ENCODE measurements at places on chromosomes 7 and 10.

DNA sequence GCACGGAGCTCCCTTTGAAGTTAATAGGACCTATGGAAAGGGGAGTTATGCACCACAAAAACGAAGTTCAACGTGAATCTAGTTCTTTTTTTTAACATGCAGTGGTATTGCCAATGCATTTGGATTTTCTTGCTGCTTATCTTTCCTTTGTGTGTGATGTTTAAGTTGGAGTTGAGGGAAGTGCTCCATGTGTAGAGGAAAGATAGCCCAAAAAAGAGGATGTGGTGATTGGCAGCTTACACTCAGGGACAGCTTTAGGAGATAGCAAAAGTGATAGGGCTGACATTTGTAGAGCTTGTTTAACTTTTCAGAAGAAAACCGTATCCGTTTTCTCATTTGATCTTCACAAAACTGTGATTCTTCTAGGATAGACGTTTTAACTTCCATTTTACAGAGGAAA, 101.3 kb downstream of the MDFIC start:
- H3K36me3 ChIP-seq: no peaks in the 10 kb centered on the region
- no peak for DNase-seq
- no peak overlapping the region for H3K27ac ChIP-seq
- H3K4me1 ChIP-seq: no peaks in the 10 kb centered on the region
- H3K27me3 ChIP-seq: no peaks in the 10 kb centered on the region
- H3K4me3 ChIP-seq: no peak overlapping the region

- no peak overlapping the region for H3K4me3 ChIP-seq
- no peak overlapping the region for H3K27ac ChIP-seq
- no peaks in the 10 kb centered on the region for H3K4me1 ChIP-seq
- no peaks in the 10 kb centered on the region for H3K36me3 ChIP-seq
- H3K27me3 ChIP-seq: no peaks in the 10 kb centered on the region
Observed at GRCh38 chr7:18570890-18571478, 75.4 kb downstream of the HDAC9 start.

DNA sequence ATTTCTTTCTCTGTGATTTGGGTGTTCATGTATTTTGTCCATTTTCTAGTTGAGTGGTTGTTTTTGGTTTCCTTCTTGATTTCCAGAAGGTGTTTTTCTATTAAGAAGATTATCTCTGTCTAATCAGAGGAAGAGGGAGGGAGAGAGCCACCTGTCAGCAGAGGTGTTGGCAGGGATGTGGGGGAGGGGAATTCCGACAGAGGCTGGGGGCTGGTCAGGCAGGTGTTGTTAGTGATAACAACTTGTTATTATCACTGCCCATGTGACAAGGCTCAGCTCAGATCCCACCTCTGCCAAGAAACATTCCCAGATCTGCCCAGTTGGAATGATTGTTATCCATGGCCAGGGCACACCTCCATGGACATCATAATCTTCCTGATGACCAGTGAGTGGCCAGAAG, 293.4 kb downstream of the GFRA1 start:
- no peaks in the 10 kb centered on the region for H3K27me3 ChIP-seq
- H3K27ac ChIP-seq: no peak overlapping the region
- H3K36me3 ChIP-seq: no peaks in the 10 kb centered on the region
- no peak for DNase-seq
- H3K4me1 ChIP-seq: no peaks in the 10 kb centered on the region
- no peak overlapping the region for H3K4me3 ChIP-seq

DNA sequence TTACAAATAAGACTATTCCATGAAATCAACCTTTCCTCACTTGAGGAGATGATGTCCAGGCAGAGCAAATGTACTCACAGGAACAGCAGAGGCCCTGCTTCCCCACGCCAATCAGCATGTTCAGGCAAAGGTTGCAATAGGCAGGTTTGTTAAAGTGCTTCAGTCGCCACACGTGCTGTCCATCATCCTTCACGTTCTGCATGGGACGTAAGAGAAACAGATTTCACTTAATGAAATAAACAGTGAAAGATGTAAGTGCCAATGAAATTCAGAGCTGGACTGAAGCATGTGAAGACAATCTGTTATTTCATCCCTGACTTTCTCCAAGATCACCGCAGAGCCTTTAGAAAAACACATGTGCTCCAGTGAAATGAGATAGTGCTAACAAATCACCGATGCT, 217.4 kb downstream of the DGKB start:
- H3K27me3 ChIP-seq: no peaks in the 10 kb centered on the region
- H3K27ac ChIP-seq: no peak overlapping the region
- no peak for DNase-seq
- no peak overlapping the region for H3K4me3 ChIP-seq
- no peaks in the 10 kb centered on the region for H3K4me1 ChIP-seq

- DNase-seq: no peak
- H3K4me3 ChIP-seq: no peak overlapping the region
- H3K27me3 ChIP-seq: no peaks in the 10 kb centered on the region
- no peaks in the 10 kb centered on the region for H3K36me3 ChIP-seq
- no peaks in the 10 kb centered on the region for H3K4me1 ChIP-seq
- no peak overlapping the region for H3K27ac ChIP-seq
Observed at GRCh38 chr7:151392002-151392401, 17.8 kb downstream of the WDR86 start.

- H3K27me3 ChIP-seq: no peaks in the 10 kb centered on the region
- H3K4me1 ChIP-seq: peaks cover 8% of the 10 kb centered on the region
- H3K27ac ChIP-seq: peak overlapping the region; percentile 69
- no peak for DNase-seq
Observed at GRCh38 chr10:124700293-124701037, 43.7 kb downstream of the FAM53B start.

DNA sequence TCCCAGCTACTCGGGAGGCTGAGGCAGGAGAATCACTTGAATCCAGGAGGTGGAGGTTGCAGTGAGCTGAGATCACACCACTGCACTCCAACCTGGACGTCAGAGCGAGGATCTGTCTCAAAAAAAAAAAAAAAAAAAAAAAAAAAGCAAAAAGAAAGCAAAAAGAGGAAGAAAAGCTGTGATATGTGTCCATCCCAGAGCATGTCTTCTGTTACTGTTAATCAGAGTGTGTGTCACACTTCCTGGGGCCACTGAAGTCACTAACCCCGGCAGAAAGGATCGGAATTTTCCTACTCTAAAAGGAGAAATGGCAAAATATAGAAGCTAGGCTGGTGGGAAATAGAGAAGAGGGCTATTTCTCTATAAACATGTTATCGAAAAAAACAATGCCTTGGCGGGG, 11.9 kb downstream of the PIK3AP1 start:
- DNase-seq: no peak
- no peak overlapping the region for H3K4me3 ChIP-seq
- H3K27me3 ChIP-seq: no peaks in the 10 kb centered on the region
- H3K4me1 ChIP-seq: no peaks in the 10 kb centered on the region
- no peaks in the 10 kb centered on the region for H3K36me3 ChIP-seq

GRCh38 chr10:119030421-119031250, 1.1 kb downstream of the NANOS1 start:
- peak overlapping the region; percentile 46 for H3K4me3 ChIP-seq
- H3K27me3 ChIP-seq: no peaks in the 10 kb centered on the region
- no peaks in the 10 kb centered on the region for H3K36me3 ChIP-seq
- peak; percentile 27 for DNase-seq

DNA sequence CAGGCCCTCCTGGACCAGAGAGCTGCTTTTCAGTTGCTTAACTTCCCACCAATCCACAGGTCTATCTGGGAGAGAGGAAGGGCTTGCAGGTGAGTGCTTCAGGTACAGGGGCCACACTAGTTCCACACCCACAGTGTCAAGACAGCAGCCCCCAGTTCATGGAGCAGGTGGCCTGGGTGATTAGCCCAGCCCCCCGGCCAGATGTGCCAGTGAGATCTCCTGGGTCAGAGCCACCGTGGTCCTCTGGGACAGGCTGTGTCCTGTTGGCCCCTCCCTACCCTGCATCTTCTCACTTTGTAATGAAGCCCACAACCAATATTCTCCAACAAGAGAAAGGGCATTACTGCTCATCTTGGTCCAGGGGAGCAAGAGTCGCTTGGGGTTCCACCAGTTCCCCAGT, 30.6 kb downstream of the DRGX start:
- no peak overlapping the region for H3K4me3 ChIP-seq
- no peaks in the 10 kb centered on the region for H3K36me3 ChIP-seq
- no peak overlapping the region for H3K27ac ChIP-seq
- peaks cover 2% of the 10 kb centered on the region for H3K27me3 ChIP-seq
- H3K4me1 ChIP-seq: no peaks in the 10 kb centered on the region

Measured in prostate gland (tissue), 2 donors.